HTR-8/SVneo (cell line): ENCODE measurements at places on chromosomes 6 and 20.

DNA sequence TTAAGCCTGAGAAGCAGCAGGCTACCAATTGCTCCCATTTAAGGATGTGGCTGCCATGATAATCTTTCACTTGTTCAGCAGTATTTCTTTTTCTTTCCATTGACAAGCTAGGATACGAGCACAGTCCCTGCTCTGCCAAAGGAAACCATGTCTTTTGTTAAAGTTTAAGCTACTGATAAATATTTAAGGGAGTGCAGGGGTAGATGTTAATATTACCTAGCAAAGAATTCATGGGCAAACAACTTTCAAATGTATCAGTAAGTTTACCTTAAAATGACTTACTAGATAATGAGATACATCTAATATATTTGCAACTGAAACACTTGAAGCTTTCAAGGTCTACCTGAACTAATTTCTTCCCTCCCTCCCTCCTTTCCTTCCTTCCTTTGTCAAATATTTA, 77.3 kb downstream of the OPN5 start:
- no peak for DNase-seq

DNA sequence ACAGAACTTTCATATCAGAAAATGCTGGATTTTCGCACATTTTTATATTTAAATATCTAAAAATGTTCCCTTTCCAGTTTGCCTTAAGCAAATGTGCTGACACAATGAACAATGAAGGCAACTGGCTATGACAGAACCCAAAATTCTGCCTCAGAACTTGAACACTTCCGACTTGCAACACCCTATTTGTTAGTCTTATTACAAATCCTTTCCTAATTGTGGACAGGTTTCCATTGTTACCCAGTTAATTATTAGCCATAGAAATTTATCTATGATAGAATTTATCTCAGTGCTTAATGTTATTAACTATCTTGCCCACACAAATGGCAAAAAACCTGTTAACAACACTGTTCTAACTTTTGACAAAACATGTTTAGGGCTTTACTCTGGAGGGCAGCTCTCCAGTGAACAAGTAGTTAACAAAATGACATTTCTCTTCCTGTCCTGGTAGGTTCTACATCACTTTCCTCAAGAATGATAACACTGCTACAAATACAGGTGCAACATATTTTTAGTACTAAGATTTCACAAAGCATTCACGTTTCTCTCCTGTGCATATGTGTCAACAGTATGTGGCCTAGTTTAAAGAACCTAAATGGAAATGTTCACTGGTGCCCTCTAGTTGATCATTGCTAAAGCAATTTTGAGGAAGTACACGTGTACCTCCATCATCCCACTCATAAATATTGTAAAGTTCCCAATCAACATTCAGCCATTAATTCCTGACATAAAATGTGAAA, 58.4 kb downstream of the HIVEP2 start:
- no peak for DNase-seq

DNA sequence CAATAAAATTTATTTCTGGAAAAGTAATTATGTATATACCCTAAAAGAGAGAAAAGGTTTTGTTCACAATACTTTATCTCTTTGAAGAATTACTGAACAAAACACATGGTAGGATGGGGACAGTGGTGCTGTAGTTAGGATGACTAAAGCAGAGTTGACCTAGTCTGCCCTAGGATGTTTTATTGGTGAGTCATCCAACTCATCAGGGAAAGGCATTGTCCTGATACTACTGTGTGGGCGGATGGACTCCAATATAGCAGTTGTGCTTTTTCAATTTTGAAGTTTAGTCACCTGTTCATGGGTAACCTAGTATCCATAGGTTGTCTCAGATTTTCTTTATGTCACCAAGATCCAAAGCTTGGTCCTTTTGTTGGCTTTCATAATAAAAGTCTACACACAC, 53.3 kb upstream of the EYS start:
- DNase-seq: peak; percentile 24

DNA sequence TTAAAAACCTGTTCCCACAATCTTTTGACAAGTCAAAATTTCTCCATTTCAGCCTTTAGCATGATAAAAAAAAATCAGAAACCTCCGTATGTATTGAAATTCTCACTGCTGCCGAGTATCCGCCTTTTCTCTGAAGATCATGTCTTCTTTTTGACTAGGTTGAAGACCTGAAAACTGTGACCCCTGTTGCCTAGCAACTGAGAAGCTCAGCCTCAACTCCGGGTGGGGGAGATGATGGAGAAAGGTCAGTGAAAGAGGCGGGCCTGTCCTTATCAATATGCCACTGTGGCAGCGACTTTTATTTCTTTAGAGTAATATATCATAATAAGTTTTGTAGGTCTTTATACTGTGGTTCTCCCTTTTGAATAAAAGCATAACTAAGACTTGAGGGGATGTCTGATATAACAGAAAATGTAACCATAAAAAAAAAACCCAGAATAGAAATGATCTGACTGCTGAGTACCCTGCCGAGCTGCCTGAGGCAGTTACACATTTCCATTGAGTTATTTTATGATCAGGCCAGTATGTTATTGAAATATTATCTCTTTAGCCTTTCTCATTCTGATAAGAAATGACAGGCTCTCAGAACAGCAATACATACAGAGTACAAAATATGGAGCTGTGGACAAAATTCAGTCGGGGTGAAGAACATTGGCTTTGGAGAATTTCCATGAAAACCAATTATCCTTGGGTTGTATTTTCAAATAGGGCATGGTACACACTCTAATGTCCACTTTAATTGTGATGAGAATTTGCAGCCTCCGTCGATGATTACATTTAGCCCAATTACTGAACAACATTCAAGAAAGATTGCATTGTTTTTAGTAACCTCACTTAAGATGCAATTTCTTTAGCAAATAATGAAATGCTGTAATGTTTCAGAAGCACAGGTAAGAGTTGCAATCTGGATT, 136.7 kb upstream of the EEF1E1 start:
- no peak for DNase-seq

GRCh38 chr6:30037182-30037788, 23.8 kb upstream of the POLR1H start:
- peak; percentile 40 for DNase-seq

GRCh38 chr20:10549511-10549910, 114.4 kb downstream of the SLX4IP start:
- no peak for DNase-seq

GRCh38 chr6:124947971-124948451, 14.2 kb upstream of the RNF217 start:
- no peak for DNase-seq

DNA sequence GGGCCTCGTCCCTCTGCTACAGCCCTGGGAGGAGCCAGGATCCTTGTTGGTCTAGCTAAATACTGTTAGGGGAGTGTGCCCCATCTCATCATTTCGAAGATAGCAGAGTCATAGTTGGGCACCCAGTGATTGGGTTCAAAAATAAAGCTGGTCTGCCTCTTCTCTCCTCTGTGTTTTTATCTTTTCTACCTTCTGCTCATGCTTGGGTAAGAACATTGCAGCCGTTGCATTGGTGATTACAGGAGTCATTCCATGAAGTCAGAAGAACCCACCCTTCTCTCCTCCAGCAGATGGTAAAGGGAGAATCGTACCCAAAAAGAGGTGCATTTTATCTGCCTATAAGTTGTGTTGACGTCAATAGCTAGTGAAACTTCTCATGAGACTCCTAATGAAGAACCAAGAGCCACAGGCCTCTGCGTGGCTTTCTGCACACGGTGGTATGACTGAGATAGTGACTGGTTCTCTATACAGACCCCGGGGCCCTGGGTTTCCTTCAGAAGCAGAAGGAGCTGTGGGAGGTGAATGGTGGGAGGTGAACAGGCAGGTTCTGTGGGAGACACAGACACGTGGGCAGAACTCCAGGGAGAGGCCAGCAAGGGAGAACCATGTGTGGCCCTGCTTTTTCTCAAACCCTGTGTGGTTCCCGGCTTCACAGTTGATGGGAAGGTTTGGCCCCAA, 5.7 kb upstream of the FAM209A start:
- DNase-seq: no peak

DNA sequence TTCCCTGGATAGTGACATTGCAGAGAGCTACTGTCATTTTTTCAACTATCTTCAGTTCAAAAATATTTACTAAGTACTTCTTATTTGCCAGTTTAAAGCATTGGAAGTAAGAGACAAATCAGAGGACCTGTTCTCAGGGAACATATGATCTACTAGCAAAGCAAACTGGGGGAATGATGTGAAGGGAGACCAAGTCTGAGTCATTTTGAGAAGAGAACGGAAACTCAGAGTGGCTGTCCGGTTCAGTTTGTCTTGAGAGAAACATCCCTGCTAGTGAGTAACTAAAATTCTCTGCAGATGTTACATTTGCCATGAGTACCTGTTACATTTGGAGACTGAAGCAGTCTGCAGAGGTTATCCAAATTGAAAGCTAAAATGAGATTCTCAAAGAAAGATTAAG, 118.3 kb downstream of the KCNQ5 start:
- no peak for DNase-seq

GRCh38 chr20:56801971-56802755, 173.1 kb downstream of the TFAP2C start:
- no peak for DNase-seq

GRCh38 chr6:167678102-167679101, 148.3 kb upstream of the AFDN start:
- no peak for DNase-seq

- DNase-seq: no peak
These were observed 1.4 kb upstream of the ZBP1 start for GRCh38 chr20:57621421-57622200.

GRCh38 chr6:13305791-13306190, 22.5 kb downstream of the TBC1D7 start:
- DNase-seq: no peak

GRCh38 chr6:147825848-147826247, 317.4 kb downstream of the SAMD5 start:
- DNase-seq: no peak

GRCh38 chr6:30688569-30688968, 2.1 kb upstream of the PPP1R18 start:
- DNase-seq: no peak

DNA sequence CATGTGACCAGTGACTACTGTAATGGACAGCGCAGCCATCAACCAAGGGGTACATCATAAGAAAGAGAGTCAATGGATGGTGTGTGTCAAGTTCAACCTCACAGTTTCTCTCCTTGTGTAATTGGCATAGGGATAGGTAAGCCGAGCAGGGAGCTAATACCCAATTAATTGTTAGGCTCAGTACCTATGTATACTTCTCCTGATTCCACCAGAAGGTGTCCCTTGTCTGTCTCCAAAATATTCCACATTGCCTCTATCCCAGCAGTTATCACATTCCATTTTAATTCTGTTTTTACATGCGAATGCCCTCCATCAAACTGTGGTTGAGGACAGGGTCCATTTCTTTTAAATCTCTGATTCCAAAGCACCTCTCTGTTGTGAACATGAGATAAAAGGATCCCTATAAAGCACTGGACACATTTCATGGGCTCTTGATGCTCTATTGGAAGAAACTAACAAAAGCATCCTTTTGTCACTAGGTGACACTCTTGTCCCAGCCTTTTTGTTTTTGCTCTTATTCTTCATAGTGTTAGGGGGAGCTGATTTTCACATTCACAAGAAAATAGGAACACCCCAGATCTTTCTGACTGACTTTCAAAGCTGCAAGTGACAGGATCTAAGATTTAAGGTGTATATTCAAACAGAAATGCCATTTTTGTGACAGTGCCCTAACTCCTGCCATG, 38.9 kb downstream of the FBXO9 start:
- peak; percentile 12 for DNase-seq

DNA sequence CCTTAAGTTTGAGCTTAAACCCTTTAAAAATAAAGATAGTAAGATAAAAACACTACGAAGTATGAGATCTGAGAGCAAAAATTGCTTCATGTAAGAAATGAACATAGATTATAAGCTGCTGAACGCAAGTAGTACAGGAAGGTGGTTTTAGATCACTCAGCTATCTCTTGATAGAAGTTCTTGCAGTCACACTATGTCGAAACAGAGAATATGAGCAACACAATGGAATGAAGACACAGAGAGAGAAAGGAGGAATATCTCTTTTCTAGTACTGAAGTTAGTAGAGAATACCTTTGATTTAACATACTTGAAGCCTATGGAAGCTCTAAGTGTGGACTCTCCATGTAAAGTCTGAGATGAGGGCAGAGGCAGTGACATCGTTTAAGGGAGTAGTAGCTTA, 162.7 kb downstream of the CDK19 start:
- DNase-seq: no peak

DNA sequence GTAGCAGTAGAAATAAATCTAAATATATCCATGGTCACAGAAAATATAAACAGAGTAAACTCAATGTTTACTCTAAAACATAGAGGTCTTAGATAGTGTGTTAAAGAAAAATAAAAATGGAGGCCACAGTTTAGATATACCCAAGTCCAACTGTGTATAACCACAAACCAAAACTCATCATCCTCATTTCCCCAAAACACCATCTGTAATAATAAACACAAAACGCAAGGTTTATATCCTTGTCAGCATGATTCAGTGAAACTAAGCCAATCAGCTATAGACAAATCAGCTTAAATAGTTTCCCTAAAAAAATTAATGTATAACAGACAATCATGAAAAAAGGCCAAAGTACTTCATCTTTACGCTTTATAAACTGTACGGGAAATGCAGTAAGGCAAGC, 2.7 kb upstream of the HACE1 start:
- DNase-seq: no peak

DNA sequence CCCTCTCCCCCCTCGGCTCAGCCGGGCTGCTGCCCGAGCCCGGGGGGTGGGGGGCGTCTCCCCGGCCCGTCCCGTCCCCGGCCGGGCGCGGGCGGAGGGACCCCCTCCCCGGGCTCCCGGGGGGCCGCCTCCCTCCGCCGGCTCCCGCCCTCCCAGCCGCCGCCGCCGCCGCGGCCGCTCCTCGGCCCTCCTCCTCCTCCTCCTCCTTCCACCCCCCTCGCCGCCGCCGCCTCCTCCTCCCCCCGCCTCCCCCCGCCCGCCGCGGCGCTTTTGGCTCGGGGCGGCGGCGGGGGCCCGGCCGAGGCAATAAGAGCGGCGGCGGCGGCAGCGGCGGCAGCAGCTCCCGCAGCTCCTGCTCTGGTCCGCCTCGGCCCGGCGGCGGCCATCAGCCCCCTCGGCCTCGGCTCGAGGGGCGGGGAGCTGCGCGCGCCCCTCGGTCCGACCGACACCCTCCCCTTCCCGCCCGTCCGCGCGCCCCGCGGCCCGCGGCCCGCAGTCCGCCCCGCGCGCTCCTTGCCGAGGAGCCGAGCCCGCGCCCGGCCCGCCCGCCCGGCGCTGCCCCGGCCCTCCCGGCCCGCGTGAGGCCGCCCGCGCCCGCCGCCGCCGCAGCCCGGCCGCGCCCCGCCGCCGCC, 38.7 kb downstream of the GNAS start:
- peak; percentile 81 for DNase-seq

- DNase-seq: no peak
These were observed 7.0 kb downstream of the EMILIN3 start for GRCh38 chr20:41359541-41360011.
